Right lobe of liver (tissue), 6 donors: ENCODE measurements at places on chromosomes 11 and 22. TPM values are rescaled to one million over a fixed set of nuclear protein-coding genes. Genes with fewer than 3 reads are reported as not detected.

TEX54 gene
- not detected for total RNA-seq

MAPK11 gene
- total RNA-seq = 6.4 TPM

SCT gene
- total RNA-seq = not detected

PCSK7 gene
- total RNA-seq = 27.9 TPM

POU2AF1 gene
- 2.0 TPM for total RNA-seq

BARX2 gene
- not detected for total RNA-seq

NLRP14 gene
- 0.07 TPM for total RNA-seq

ASCL2 gene
- 0.81 TPM for total RNA-seq

- H3K27ac ChIP-seq = no peak overlapping the region
- H3K27me3 ChIP-seq = no peaks in the 10 kb centered on the region
- no peaks in the 10 kb centered on the region for H3K36me3 ChIP-seq
- peaks cover 7% of the 10 kb centered on the region for H3K4me1 ChIP-seq
- no peak overlapping the region for H3K4me3 ChIP-seq
Observed at GRCh38 chr22:31950226-31950625, 5.9 kb downstream of the YWHAH start.

DNA sequence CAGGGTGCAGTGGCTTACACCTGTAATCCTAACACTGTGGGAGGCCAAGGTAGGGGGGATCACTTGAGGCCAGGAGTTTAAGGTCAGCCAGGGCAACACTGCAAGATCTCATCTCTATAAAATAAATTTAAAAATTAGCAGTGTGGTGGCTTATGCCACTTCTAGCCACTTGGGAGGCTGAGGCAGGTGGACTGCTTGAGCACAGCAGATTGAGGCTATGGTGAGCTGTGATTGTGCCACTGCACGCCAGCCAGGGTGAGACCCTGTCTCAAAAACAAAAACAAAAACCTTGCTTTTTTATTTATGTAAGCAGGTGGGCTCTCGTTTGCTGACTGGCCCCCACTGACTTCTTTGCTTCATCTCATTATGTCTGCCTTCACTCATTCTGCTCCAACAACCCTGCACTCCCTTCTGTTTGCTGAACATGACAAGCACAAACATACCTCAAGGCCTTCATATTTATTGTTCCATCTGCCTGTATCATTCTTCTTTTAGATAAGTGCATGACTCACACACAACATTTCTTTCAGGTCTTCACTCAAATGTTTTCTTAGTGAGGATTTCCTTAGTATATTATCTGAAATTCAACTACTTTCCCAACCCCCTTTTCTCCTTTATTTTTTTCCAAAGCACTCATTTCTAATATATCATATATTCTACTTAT is 32.4 kb upstream of the CLNS1A start:
- no peaks in the 10 kb centered on the region for H3K4me1 ChIP-seq
- no peaks in the 10 kb centered on the region for H3K36me3 ChIP-seq
- no peak for DNase-seq
- H3K27me3 ChIP-seq = no peaks in the 10 kb centered on the region
- H3K27ac ChIP-seq = no peak overlapping the region

DNA sequence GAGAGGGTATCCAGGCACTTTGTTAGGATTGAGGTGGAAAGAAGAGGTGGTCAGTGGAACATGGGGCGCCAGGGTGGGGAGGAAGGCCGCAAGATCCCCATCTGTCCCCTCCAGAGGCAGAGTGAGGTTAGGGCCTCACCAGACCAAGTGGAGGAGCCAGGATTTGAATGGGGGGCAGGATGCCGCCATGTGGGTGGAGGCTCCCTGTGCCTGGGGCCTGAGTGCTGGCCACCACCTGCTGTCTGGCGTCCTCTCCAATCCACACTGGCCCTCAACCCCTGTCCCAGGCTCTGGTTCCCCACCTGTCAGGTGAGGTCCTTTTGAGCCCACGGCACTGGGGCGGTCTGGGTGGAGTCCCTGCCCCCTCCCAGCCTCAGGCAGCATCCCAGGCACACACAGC is 17.5 kb upstream of the TBX1 start:
- DNase-seq = no peak
- H3K27me3 ChIP-seq = no peaks in the 10 kb centered on the region
- no peaks in the 10 kb centered on the region for H3K36me3 ChIP-seq
- H3K27ac ChIP-seq = no peak overlapping the region
- H3K4me1 ChIP-seq = no peaks in the 10 kb centered on the region

GRCh38 chr11:61954106-61954850 is 4.1 kb downstream of the BEST1 start:
- no peaks in the 10 kb centered on the region for H3K4me1 ChIP-seq
- H3K27ac ChIP-seq = peak overlapping the region; percentile 71
- DNase-seq = no peak

DNA sequence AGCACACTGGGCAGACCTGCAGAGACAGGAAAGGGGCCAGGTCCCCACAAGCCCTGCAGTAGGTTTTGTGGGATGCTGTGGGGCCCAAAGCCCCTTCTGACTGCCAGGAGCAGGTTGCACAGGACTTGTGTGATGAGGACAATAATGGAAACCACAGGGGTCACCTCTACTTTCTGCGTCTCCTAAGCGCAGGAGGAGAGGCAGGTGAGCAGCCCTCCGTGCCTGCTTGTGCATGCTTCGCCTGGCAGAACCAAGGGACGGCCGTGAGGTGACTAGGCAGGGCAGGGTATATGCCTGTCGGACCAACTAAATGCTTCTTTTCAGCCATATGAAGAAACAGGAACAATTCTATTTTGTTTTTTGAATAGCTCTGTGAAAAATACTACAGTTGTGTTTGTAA is 77.9 kb upstream of the PITPNB start:
- no peaks in the 10 kb centered on the region for H3K27me3 ChIP-seq
- no peak for DNase-seq
- H3K27ac ChIP-seq = no peak overlapping the region

DNA sequence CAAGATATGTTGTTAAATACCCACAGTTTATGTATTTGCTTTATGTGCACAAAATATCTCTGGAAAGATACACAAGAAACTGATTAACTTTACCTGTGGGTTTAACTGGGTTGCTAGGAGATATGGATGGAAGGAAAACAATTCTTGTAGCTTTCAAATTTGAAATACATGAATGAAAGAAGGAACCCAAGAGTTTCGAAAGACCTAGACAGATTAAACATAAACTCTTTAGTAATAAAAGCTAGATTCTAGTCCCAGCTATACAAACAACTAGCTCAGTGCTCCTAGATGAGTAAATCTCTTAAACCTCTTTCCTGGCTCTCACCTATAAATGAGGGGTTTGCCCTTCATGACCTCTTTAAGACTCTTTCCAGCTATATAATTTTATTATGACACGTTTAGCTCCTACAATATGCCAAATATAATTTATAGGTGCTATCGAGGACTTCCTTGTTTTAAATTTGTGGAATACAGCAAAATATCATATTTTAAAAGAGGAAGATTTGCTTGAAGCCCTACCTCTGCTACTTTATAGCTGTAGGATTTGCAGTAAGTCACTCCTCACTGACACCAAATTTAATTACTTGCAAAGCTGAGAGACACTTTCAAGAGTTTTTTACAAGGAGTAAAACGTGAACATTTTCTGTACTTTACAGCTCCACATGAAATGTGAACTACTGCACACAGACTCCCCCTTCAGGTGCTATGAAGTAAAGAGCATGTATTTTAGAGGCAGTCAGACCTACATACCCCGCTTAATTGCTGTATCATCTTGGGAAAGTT is 50.7 kb downstream of the RRAS2 start:
- peaks cover 19% of the 10 kb centered on the region for H3K4me1 ChIP-seq
- no peak overlapping the region for H3K4me3 ChIP-seq
- H3K27ac ChIP-seq = no peak overlapping the region

DNA sequence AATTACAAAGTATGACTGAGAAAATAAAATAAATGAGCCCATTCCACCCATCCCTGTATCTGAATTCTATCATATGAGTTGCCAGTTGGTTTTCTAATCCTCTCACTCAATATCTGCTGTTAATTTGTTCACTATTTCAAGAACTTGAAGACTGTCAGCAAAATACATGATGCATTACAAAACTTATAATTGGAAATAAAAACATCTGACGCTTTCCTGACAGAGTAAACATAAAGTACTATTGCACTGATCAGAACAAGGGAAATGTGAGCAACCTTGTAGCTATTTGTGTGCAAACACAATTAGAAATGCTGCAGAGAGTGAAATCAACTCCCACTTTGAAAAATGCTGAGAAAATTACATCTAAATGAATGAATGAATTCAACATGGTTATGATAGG is 97.1 kb downstream of the MPPED2 start:
- DNase-seq = no peak
- no peaks in the 10 kb centered on the region for H3K36me3 ChIP-seq
- H3K27me3 ChIP-seq = no peaks in the 10 kb centered on the region

- no peak overlapping the region for H3K4me3 ChIP-seq
- no peaks in the 10 kb centered on the region for H3K36me3 ChIP-seq
- no peaks in the 10 kb centered on the region for H3K27me3 ChIP-seq
- DNase-seq = no peak
- H3K27ac ChIP-seq = no peak overlapping the region
Observed at GRCh38 chr11:123202155-123203151, 7.4 kb upstream of the CLMP start.

DNA sequence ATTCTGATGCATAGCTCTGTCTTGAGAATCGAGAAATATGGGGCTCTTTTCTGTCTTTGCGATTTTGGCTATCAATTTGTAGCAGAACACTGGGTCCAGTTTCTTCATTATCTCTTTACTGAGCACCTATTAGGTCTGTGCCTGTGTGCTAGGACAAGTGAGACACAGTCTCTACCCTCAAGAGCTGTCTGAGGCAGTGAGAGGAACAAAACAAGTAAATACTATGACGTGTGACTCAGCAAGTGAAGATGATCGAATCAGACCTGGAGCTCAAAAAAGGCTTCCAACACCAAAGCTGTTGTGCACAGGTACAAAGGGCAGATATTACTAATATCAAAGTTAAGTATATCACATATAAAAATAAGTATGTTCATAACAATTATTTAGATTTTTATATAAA is 52.4 kb downstream of the LGR4 start:
- peaks cover 26% of the 10 kb centered on the region for H3K4me1 ChIP-seq
- H3K27ac ChIP-seq = no peak overlapping the region
- H3K36me3 ChIP-seq = no peaks in the 10 kb centered on the region
- no peaks in the 10 kb centered on the region for H3K27me3 ChIP-seq

GRCh38 chr11:34682825-34683224 is 61.9 kb downstream of the EHF start:
- H3K36me3 ChIP-seq = no peaks in the 10 kb centered on the region
- no peaks in the 10 kb centered on the region for H3K27me3 ChIP-seq
- no peak overlapping the region for H3K4me3 ChIP-seq
- H3K27ac ChIP-seq = no peak overlapping the region
